ENCODE measurements at places on chromosomes 13 and 19.
A peak's percentile ranks its signal among the peaks of the same experiment; 100 is the strongest.

DNA sequence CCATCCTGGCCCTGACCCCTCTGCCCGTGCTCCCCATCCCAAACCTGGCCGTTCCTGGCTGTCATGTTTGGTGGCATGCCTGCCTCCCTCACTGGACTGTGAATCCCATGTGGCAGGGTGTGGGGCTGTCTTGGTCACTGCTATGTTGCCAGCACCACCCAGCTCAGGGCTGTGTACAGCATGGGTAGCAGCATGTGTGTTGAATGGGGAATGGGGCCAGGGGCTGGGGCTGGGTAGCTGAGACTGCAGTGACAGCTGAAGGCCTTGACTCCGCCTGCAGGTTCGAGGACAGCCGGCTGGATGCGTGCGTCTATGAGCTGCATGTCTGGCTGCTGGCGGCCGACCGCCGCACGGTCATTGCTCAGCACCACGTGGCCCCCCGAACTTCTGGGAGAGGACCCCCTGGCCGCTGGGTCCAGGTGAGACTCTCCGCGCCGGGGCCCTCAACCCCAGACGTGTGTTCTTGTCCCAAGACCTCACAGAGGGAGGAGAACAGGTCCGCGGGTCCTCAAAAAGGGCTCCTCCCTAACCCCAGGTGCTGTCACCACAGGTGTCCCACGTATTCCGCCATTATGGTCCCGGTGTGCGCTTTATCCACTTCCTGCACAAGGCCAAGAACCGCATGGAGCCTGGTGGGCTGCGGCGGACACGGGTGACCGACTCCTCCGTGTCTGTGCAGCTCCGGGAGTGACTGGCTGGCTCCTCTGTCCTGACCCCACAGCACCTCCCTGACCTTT, 3.5 kb downstream of the NCCRP1 start:
- no peak for DNase-seq

- no peak for DNase-seq
Observed at GRCh38 chr13:33348366-33348765, 62.8 kb upstream of the STARD13 start.

GRCh38 chr13:111319998-111320911, at the start of gene TEX29:
Gene TEX29, plus strand, starts transcription at chr13:111320642. Its CDS starts 249 bp downstream, at chr13:111320891.
- no peak for DNase-seq

- DNase-seq, result no peak
Observed at GRCh38 chr13:108463340-108463739, 166.1 kb upstream of the MYO16 start.

DNA sequence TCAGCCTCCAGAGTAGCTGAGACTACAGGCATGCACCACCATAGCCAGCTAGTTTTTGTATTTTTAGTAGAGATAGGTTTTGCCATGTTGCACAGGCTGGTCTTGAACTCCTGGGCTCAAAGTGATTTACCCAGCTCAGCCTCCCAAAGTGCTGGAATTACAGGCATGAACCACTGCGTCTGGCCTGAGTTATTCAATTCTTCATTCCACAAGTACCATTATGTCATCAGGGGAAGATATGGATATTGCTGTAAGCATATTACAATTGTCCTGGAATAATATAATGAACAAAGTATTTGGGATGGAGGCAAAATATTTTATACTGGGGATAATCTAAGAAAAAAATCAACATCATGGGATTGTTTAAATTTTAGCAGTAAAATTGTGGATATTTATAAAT, 646.0 kb upstream of the SLITRK6 start:
- DNase-seq, result no peak

GRCh38 chr19:31232871-31233270, 116.4 kb downstream of the TSHZ3 start:
- no peak for DNase-seq

GRCh38 chr13:105952233-105952972, 583.1 kb downstream of the EFNB2 start:
- DNase-seq, result no peak

GRCh38 chr19:36916991-36917390, 859 bp downstream of the ZNF568 start:
- DNase-seq, result no peak

- no peak for DNase-seq
Observed at GRCh38 chr19:48739404-48740163, 826 bp downstream of the RASIP1 start.

DNA sequence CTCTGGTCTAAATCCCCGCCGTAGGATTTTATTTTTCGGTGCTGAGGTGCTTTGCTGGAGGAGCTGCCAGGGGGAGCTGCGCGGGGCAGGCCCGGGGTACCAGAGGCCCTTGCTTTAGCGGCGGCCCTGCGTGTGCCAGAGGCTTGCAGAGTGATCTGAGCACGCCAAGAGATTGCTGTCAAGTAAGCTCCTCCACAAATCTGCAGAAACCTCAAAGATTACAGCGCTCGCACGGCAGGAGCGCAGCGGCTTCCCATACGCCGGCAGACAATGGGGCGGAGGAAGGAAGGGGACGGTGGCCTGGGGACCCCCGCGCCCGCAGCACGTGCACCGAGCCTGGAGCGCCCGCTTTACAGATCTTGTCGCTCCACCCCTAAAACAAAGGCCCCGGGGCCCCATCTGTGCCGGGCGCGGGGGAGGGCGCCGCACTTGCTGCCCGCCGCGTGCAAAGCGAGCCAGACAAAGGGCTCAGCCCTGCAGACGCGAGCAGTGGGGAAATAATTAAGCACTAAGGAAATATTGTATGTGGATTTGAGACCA, 9.1 kb upstream of the C19orf12 start:
- no peak for DNase-seq

- no peak for DNase-seq
Observed at GRCh38 chr13:57653229-57653989, 21.9 kb downstream of the PCDH17 start.

DNA sequence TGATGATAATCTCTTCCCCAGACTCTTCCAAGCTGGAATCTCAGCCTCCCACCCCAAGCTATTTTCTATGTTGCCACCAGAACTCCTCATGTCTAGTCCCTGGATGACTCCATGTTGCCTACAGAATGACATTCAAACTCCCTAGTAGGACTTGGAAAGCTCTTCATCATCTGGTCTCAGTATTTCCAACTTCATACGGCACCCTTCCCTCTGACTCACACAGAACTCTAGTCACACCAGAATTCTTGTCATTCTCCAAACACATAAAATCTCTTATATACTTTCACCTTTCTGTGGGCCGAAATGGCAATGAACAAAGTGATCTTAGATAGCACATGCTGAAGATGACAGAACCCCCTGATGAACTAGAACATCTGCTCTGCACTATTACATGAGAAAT, 86.2 kb downstream of the CAB39L start:
- DNase-seq, result no peak

DNA sequence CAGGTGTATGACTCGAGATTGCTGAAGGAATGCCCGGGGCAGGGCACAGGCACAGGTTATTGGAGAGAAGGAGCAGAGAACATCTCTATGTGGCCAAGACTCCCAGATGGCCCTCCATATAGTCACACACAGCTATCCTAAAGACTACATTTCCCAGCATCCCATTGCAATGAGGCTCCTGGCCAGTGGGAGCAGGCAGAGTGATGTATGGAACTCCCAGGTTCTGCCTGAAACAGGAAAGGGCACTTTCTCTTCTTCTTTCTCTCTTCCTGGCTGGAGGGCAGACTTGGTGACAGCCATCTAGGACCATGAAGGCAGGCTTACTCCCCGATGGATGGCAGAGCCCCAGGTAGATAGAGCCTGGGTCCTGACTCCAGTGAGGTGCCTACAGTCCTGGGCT, 13.5 kb downstream of the PPP1R13L start:
- DNase-seq, result no peak

DNA sequence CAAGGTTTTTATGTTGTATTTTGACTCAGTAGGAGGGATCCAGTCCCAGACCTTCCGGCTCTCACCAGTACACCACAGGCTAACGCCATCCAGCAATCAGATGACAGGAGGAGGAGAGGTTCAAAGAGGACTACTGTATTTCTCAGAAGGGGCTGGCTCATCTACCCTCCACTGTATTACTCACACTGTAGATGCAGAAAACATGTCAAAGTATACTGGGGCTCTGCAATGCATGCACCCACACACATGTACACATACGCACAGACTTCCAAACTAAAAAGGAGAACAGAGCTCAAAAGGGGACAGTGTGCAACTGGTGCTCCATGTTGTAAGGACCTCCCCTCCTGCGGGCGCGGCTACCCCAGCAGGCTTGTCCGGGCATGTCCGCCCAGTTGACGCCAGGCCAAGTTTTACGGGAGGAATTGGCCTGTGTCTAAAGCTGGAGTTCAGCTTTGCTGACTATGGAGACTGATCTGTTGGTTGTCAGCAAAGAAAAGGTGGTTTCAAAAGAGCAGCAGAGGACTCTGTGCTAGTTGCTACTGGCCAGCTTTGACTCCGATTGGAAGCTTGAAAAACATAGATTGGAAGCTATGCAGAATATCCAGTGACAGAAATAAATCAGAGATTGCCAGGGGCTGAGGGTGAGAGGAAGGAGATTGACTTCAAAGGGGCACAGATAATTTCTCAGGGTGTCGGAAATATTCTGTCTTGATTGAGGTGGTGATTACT, 314.2 kb downstream of the DLEU7 start:
- DNase-seq, result no peak

GRCh38 chr19:38513762-38514167, 80.3 kb downstream of the RYR1 start:
- no peak for DNase-seq

DNA sequence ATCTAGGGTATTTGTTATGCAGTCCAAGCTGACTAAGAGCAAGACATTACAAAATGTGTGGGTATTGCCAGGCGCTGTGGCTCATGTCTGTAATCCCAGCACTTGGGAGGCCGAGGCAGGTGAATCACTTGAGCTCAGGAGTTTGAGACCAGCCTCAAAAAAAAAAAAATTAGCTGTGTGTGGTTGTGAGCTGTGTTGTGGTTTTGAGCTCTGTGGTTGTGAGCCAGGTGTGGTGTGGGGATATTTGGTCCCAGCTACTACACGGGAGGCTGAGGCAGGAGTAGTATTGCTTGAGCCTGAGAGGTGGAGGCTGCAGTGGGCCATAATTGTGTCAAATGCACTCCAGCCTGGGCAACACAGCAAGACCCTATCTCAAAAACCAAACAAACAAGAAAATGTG, 5.6 kb upstream of the KEAP1 start:
- DNase-seq, result peak; percentile 47

- no peak for DNase-seq
Observed at GRCh38 chr13:36770741-36771140, 48.3 kb upstream of the RFXAP start.

GRCh38 chr19:27770095-27770494, 1442.9 kb downstream of the UQCRFS1 start:
- DNase-seq, result no peak

GRCh38 chr13:110756219-110756631, 42.7 kb downstream of the ING1 start:
- no peak for DNase-seq

DNA sequence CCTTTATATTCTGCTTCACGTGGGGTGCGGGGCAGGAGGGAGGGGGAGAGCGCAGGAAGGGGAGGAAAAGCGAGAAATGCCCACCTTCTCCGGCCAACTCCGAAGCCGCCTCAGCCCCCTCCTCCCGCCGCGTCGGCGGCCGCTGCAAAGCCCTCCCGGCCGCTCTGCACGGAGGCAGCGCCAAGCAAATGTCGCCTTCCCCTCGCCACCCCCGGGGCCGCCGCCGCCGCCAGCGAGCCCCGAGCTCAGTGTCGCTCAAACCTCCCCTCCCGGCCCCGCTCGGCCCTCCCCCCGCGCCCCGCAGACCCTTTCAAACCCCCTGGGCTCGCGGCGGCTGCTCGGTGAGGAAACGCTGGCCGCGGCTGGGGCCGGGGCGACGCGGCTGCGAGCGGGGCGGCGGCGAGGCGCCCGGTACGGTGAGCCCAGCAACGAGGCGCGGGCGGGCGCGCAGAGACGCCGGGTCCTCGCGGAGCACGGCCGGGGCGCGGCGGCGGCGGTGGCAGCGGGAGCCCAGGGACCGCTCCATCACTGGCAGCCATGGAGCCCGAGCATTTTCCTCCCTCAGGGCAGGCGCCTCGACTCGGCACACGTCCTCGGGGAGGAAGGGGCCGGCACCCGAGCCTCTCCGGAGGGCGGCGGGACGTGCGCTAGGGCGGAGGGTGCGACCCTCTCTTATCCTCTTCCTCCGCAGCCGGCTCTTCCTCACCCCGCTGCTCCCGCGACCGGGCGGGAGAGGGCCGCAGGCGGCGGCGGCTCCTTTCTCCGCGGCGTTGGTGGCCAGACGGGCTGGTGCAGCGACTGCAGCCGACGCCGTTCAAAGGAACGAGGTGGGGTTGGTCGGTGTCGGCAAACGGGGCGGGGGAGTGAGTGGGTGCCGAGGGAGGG, 463 bp upstream of the TSC22D1 start:
- no peak for DNase-seq
